Osteoblast (primary cell): ENCODE measurements at places on chromosomes 1 and 21.
A peak's percentile ranks its signal among the peaks of the same experiment; 100 is the strongest.

- peak overlapping the region; percentile 77 for H3K4me3 ChIP-seq
- H3K27ac ChIP-seq: peak overlapping the region; percentile 97
- H3K4me1 ChIP-seq: peaks cover 21% of the 10 kb centered on the region
- peaks cover 9% of the 10 kb centered on the region for H3K36me3 ChIP-seq
- DNase-seq: peak; percentile 97
These were observed 705 bp upstream of the SLC50A1 start for GRCh38 chr1:155134880-155135414.

DNA sequence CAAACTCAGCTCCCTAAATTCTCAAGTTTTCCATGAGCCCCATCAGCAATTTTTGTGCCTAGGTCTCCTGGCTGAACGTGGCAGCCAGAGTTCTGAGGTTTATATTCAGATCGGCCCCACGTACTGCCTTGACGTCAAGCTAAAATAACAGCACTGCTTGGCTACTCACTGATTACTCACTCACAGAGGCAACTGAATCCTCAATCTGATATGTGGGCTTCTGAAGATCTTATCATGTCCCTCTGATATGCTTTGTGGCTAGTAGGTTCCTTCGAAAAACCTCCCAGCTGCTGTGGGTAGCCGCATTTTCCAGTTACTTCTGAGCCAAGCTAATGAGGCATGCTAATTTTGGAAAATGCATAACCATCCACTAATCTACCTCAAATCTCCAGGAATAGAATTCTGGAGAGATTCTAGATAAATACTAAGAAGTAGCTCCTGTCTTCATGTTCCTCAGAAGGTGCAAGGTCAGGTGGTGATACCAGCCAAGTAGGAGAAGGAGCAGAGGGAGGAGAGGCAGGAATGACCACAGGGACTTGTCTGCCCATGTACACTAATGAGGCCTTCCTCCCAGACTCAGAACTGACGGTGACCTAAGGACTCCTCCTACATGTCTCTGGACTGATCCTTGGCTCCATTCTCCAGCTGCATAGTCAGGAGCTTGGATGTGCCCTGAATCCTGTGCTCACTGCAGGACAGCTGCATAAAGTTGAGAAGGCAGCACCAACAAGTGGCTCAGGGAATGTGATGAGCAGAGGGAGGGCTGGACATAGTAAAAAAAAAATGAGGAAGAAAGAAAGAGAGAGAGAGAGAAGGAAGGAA is 263.7 kb downstream of the TNR start:
- DNase-seq: no peak
- no peaks in the 10 kb centered on the region for H3K27me3 ChIP-seq
- no peak overlapping the region for H3K27ac ChIP-seq
- no peaks in the 10 kb centered on the region for H3K4me1 ChIP-seq

- no peaks in the 10 kb centered on the region for H3K36me3 ChIP-seq
- no peaks in the 10 kb centered on the region for H3K4me1 ChIP-seq
- DNase-seq: no peak
- H3K4me3 ChIP-seq: no peak overlapping the region
- H3K27me3 ChIP-seq: no peaks in the 10 kb centered on the region
- no peak overlapping the region for H3K27ac ChIP-seq
These were observed 70.1 kb downstream of the HSPA13 start for GRCh38 chr21:14312871-14313270.

GRCh38 chr1:66840929-66841328 is 39.9 kb upstream of the INSL5 start:
- H3K4me1 ChIP-seq: no peaks in the 10 kb centered on the region
- DNase-seq: no peak
- no peaks in the 10 kb centered on the region for H3K27me3 ChIP-seq
- no peak overlapping the region for H3K4me3 ChIP-seq
- H3K27ac ChIP-seq: no peak overlapping the region

- H3K4me1 ChIP-seq: no peaks in the 10 kb centered on the region
- no peaks in the 10 kb centered on the region for H3K27me3 ChIP-seq
- H3K27ac ChIP-seq: no peak overlapping the region
- H3K4me3 ChIP-seq: no peak overlapping the region
These were observed 33.5 kb downstream of the PDPN start for GRCh38 chr1:13617108-13617507.

GRCh38 chr1:16175610-16176553 is 20.0 kb upstream of the EPHA2 start:
- H3K27ac ChIP-seq: peak overlapping the region; percentile 81
- H3K36me3 ChIP-seq: no peaks in the 10 kb centered on the region
- DNase-seq: peak; percentile 95
- peaks cover 59% of the 10 kb centered on the region for H3K4me1 ChIP-seq
